Nephron progenitor cell (in vitro differentiated cells): ENCODE measurements at places on chromosomes 12 and 14.

- DNase-seq = no peak
These were observed 9.1 kb downstream of the KRT8 start for GRCh38 chr12:52895726-52896189.

DNA sequence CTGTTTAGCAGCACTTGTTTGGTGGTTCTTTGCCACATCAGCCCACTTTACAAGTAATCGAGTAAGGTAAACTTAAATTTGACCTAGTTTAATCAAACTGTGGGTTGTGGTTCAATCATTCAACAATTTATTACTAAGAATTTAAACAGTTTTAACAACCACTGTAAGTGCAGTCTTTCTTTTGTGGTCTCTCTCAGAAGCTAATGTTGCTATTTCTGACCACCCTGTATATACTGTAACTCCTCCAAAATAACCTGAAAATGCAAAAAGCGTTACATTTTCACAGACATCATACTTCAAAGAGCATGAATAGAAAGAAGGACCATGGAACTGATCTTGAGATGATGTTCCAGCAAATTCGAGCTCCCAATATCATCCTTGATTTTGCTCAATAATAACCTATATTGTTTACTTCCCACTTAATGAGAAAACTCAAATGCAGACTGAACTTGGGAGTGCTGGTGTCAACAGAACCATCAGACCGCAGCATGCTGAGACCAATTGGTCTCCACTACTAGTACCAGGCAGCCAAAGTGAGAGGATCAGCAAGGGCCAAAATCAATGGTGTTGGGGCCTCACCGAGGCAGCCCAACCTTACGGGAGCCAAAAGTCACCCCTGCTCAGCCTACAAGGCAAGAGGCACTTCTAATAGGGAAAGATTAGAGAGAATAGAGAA is 22.1 kb downstream of the IFNG-AS1 start:
- no peak for DNase-seq

DNA sequence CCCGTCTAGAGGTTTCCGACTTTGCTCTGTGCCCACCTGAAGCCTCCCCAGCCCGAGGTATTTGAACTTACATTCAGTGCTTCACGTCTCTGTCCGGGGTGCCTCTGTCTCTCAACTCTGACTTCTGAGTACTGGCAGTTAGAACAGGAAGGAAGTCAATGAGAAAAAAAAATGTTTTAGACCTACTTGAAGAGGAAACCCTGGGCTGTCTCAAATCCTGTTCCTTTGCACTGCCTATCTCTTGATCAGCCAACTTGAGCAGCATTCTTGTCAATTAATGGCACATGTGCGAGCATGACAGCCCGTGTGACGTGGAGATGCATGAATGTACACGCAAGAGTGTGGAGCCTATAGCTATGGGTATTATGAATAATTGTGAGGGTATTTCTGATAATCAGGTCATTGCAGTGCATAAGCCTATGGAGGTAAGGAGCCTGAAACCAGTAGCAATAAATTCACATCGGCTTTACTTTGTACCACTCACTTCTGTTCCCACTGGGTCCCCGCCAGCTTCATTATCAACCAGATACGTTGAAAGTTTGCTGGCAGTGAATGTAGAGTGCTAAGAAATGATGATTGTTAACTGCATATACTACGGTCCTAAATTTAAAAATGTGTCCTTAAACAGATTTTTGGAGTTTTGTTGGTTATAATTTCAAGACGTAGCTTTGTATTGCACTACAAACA is at the start of gene ARHGDIB:
Gene ARHGDIB, minus strand, starts transcription at position 136 of the 687 bp plus-strand sequence. CDS start 10,889 bp downstream, outside the sequence.
- no peak for DNase-seq

GRCh38 chr12:123578243-123578642 is 6.1 kb upstream of the TMED2 start:
- DNase-seq = no peak

- DNase-seq = no peak
These were observed 44.9 kb downstream of the BICD1 start for GRCh38 chr12:32151552-32151951.

DNA sequence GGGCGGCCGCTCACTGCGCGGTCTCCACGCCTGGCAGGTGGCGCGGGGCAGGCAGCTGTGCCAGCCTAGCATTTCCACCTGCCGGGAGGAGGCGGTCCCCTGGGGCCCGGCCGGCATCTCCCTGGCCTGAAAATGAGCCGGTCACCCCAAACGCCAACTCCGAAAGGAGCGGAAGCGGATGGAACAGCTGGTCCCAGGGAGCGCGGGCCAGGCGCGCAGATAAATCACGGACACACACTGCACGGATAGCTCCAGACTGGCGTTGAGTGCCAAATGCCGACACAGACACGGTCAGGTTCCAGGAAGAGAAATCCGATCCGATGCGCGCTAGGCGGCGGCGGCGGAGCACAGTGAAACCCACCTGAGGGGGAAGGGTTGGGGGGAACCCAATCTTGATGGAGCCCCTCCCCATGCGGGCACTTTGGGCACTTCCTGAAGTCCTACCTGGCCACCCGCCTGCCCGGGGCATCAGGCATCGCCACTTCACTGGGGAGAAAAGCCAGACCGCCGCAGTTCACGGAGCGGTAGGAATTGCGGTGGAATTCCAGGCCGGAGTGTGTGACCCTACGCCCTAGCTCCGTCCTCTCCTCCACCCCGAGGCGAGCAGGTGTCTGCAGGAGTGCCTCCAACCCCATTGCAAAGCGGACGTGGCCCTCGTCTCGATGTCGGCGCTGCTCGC is 624 bp upstream of the PLEKHD1 start:
- DNase-seq = peak; percentile 66

DNA sequence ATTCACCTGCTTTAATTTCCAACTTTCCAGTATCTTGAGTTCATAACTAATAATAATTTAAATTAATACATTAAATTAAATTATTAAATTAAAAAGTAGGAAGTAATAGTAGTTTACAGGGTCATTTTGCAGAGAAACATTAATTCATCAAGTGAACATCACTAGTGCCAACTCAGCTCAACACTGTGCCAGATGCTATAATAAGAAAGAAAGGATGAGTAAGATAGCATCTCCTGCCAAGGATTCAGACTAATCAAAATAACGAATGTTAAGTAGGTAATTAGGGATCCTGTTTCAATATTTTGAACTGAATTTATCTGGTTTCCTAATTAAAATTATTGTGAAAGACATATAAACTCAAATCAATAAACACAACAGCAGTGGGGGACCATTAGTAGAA is 596.7 kb downstream of the SLC6A15 start:
- no peak for DNase-seq

DNA sequence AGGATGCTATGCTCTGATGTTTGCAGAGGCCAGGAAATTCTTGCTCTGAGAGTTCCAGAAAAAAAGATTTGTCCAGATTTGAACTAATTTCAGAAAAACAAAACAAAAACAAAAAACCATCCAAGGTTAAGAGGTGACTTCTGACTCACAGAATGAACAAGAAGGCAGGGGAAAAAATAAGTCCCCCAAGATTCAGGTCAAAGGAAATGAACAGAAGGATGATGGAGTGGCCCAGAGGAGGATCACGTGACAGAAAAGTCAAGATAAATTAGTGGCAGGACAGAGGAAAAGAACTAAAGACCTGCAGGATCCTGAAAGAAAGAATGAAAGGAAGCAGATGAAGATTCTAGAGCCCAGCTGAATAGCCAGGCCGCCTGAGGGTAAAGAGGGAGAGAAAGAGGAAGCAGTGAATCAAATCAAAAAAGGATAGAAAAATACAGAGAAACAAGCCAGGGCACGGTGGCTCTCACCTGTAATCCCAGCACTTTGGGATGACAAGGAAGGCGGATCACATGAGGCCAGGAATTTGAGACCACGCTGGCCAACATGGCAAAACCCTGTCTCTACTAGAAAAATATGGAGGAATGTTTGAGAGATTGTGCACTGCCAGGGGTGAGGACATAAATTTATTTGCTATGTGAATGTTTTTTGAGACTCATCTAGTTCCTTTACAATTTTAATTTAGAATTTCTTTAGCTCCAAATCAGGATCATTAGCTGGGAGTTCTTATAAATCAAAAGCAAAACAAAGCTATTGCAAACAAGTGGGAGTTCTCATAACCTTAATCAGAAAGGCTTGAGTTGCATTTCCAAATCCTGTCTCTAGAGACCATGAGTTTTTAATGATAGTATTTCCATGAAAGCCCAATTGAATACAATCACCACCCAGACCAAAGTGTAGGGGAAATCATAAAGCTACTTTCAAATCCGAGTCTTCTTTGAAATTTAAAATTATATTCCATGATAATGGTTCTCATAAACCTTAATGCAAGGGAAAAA is 217.1 kb upstream of the PLEKHG7 start:
- no peak for DNase-seq

DNA sequence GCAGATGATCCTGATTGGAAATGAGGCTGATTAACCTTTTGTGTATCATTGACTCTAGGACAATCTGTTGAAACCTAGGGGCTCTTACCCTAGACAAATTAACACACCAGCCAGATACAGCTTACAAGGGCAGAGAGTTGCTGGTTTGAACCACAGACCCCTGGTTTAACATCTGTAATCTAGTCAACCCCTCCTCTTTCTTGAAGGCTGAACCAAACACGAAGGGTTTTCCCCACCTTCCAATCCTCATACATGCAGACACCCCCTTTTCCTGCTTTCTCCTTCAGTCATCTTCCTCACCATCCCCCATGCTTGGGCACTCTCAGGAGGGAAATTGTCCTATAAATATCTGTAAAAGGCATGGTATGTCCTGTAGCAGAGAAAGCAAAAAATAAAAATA is 126.0 kb upstream of the HIF1A start:
- no peak for DNase-seq

- DNase-seq = no peak
These were observed 89.5 kb downstream of the PTPRO start for GRCh38 chr12:15411842-15412241.

DNA sequence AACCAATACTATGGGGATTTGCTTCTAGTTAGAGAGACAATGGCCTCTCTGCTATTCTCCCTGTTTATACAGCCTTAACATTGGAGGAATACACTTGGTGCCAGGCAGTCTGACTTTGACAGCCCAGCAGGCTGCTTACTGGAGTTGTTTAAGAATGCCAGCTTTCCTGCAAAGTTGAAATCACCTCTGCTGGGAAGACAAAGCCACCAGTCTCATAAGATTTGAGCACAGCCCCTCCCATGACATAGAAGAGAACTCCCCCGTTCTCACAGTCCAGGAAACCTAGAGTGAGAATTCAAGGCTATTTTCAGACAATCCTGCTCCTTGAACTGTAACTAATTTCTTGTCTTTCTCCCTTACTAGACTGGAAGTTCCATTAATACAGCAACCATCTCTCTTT is 21.1 kb upstream of the CATSPERB start:
- no peak for DNase-seq

DNA sequence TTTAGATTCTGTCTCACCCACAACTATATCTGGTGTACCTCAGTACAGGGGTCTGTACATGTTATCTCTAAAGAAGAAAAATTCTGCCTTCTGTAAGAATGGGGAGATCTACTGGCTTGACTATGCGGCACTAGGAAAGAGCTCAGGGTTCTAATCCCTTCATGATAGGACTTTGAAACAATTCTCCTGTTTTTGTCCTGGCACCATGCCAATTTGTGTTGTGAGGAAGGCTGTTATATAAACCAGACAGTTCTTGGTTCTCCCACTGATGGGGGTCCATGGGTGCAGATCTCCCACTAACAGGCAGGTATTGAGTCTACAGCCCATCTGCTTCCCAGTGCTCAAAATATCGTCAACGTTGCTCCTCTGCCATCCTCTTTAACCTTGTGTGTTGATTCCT is 883.7 kb downstream of the GALC start:
- DNase-seq = no peak

DNA sequence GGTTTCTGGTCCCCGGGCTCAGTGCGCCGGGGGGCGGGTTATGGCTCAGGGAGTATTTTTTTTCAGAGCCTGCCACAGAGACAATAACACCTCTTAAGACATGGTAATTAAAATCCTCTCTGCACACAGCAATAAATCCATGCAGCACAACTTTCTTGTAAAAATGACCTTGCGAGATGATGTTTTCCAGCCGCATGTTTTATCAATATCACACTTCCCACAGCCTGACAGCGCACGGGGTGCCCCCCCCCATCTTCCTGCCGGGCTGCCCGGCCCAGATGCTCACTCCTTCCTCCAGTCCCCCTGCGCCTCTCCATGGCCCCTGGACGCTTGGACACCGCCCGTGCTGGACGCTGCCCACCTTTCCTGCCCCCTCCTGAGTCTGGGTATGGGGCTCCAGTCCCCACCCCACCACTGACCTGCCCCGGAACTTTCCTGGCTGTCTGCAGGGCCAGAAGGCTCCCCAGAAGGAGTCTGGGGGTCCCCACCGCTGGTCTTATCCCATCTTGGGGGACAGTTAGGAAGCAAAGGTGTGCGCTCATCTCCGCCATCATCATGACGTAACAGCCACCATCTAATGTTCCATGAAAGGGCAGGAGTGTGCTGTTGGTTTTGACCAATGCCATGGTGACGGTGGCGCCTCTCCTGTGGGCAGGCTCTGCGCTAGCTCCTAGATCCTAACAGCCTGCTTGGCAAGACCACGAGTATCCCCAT is 182.9 kb downstream of the KIF26A start:
- DNase-seq = no peak

DNA sequence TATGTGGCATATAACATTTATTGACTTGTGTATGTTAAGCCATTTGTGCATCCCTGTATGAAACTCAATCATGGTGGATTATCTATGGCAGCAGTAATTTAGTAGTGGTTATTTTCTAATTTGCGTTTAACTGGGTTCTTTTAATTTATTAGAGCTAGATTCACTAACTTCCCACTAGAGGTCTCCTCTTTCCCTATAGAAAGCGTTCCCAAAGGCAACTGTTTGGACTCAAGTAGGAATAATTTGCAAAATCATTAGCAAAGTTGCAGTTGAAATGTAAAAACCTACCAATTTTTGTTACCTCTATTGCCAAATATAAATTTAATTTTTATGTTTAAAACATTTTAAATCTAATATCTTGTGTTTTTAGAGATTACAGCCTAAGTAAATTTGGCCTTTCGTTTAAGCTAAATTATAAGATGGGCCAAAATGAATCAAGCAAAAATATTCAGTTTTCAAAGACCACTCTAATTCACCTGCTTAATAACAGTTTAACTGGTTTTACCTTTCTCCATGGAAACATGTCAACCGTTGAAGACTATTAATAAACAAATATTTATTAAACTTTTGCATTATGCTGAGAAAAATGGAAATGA is 6.0 kb downstream of the DMAC2L start:
- DNase-seq = no peak

GRCh38 chr14:94689218-94689984 is 77.2 kb downstream of the SERPINA3 start:
- peak; percentile 89 for DNase-seq

- DNase-seq = no peak
These were observed 1081.5 kb downstream of the VRK1 start for GRCh38 chr14:97878727-97879126.

- no peak for DNase-seq
These were observed 42.8 kb downstream of the RPGRIP1 start for GRCh38 chr14:21322716-21323115.

- no peak for DNase-seq
These were observed 53.5 kb downstream of the RASSF9 start for GRCh38 chr12:85782711-85783110.

GRCh38 chr14:106844608-106845285 is 1318.4 kb downstream of the TMEM121 start:
- DNase-seq = no peak

GRCh38 chr12:126869644-126870043 is 1397.3 kb upstream of the TMEM132C start:
- DNase-seq = no peak

- DNase-seq = no peak
These were observed 46.7 kb downstream of the TGFB3 start for GRCh38 chr14:75934998-75935628.
